ENCODE measurements at places on chromosomes 16 and 17.

GRCh38 chr16:50279504-50279865 lies 13.1 kb downstream of the ADCY7 start:
- DNase-seq, result no peak

- no peak for DNase-seq
These were observed 65.8 kb downstream of the TBC1D16 start for GRCh38 chr17:79969906-79970305.

- DNase-seq, result no peak
These were observed 183.8 kb downstream of the GSG1L start for GRCh38 chr16:27879601-27880247.

- DNase-seq, result no peak
These were observed 58.4 kb upstream of the IRX3 start for GRCh38 chr16:54344646-54345630.

DNA sequence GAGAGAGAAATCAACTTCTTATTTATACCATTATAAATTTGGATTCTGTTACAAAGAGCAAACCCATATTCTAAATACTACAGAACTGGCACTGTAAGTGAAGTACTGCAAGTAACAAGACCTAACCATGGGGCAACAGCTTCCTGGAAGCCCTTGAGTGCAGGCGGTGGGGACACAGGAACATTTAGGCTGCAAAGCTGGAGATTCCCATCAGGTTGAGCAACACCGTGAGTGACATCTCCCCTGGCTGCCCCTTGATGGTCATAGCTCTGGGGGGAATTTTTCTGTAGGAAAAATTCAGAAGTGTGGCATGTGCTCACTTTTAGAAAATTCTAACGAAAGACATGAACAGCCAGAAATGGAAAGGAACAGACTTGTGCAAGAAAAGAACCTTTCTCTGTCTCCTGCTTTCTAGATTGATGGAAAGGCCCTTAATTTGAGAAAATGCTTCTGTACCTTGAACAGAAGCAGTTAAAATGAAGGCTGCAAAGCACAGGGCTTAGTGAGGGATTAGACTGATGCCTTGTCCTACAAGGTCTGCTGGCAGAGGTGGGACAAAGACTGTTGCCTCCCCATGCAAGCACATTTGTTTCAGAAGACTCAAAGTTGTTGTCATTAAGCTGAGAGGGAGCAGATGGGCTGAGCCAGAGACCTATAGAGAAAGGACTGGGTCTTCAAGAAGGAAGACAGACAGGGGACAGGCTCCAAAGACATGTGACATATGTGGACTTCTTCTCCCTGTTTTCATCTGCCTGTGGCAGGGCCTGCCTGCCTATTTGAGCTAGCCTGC lies 380.8 kb downstream of the SLC39A11 start:
- no peak for DNase-seq

- DNase-seq, result no peak
These were observed 2.6 kb upstream of the NTN1 start for GRCh38 chr17:9018726-9019125.

GRCh38 chr16:3157229-3158025 lies 22.6 kb downstream of the ZNF213 start:
- DNase-seq, result no peak
